Stimulated activated CD4-positive, alpha-beta T cell treated with anti-CD3 and anti-CD28 coated beads, Interleukin-1b, Interleukin-23, amount 100 ng/mL, for 4 hours (primary cell): ENCODE measurements at places on chromosomes 1 and 21.

DNA sequence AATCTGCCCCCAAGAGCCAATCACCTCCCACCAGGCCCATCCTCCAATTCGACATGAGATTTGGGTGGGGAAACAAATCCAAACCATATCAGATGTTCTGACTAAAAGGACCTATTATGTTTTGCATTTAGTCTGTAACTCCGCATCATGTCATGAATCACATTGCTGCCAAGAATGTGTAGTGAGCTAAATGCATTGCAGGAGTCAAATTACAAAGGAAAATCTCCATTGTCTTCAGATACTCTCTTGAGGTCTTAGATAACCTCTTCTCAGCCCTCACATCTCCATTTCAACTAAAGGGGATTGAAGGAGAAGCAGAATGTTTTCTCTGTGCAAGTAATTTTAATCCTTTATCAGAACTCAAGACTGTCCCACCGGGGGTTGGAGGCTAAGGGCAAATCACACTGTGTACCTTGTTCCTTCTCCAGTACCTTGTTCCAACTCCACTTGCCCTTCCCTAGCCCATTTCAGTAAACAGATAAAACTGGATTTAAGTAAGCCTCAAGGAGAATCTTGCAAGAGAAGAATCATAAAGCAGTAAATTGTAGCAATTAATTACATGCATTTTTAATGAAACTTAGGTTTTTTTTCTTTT lies 34.1 kb downstream of the EXTL2 start:
- DNase-seq: no peak

DNA sequence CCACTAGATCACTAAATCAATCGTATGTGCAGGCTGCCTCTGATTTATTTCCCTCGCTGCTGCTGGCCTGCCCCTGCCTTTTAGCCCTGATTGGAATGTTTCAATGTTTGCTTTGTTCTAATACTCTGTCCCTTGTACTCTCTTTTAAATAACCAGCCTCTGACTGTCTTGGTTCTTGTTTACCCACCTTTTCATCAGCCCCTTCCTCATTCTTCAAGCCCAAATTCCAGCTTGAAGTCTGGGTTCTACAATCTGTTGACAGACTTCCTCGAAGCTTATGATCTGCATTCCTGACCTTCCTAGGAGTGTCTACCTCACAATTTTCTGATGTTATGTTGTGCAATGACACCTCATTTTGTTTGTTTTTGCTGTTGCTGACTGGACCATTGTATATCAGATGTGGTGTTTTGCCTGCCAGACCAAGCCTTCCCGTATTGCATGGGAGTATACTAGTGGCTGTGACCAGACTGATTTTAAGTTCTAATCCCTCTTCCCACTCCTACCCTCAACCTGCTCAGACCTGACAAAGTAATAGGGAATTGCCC lies 46.6 kb upstream of the APOBEC4 start:
- DNase-seq: no peak

DNA sequence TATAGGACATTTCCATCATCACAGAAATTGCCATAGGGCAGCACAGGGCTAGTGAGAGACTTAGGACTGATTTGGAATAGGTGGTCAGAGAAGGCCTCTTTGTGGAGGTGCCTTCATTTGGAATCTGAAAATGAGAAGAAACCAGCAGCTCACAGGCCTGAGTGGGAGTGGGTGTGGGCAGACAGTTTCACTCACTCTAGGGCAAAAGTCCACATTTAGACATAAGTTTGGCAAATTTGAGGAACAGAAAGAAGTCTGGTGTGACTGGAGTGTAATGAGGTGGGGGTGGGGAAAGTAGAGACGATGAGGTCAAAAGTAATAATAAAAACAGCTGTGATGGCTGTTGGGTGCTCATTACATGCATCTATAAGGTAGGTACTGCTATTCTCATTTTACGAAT lies 22.4 kb upstream of the BCAR3 start:
- no peak for DNase-seq

DNA sequence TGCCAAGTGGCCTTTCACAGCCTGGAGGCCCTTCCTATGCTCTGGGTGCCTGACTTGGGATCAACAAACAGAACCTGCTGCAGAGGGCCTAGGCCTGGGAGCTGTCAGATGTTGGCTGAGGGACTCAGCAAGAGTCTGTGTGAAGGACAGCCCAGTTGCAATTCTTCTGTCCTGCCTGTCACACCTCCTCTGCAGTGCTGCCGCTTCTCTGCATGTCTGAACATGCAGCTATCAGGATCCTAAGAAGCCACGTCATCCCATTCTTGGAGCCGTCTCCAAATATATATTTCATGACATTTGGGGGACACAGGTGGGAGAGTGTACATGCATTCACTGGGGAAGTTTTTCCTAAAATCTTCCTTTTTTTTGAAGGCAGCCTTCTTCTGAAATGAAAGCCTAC lies 8.6 kb downstream of the FCAMR start:
- DNase-seq: no peak

- no peak for DNase-seq
Observed at GRCh38 chr1:208562151-208562960, 318.2 kb upstream of the PLXNA2 start.

DNA sequence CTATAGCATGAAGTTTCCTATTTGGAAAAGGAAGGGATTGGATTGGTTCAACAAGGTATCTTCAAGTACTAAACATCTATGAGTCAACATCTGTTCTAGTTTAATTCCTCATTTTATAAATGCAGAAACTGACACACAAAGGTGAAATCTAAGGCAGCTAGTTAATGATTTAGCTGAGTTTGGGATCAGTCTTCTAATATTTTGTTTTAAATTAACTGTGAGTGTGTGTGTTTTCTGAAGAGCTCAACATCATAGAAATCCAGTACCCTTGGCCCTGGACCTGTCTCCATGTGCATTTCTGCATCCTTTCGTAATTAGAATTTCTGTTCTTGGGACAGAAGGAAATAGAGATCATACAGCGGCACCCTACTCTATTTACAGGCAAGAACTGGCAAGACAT lies 105.9 kb downstream of the RGS2 start:
- no peak for DNase-seq

- no peak for DNase-seq
Observed at GRCh38 chr1:109199710-109200109, 14.0 kb upstream of the SARS1 start.

- no peak for DNase-seq
Observed at GRCh38 chr1:145884675-145885074, 991 bp downstream of the ANKRD35 start.

DNA sequence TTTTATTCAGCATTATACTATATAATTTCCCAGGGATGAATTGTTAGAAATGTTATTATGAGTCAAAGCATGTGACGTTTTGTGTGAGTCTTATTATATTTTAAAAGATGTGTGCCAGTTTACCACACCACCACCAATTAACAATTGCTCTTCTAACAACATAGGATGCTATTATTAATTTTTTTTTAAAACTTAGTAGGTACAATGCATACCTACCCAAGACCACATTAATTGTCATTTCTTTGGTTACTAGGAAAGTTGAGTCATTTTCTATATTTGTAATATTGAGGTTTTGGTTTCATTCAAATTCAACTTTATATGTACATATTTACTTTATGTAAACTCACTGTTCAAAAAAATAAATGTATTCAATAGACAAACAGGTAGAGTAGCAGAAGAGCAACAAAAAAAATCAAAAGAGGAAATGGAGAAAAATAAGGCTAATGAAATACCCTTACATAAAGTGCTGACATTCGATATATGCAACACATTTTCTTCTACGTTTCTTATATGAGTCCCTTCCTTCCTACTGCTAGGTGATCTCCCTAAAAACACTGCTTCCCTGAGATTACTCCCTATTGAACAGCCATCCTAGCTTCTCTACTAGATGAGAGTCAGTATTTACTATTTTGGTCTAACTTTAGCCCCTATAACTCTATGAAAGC lies 9.6 kb downstream of the GCLM start:
- DNase-seq: no peak

- no peak for DNase-seq
Observed at GRCh38 chr1:58157256-58157655, 389.3 kb downstream of the OMA1 start.

GRCh38 chr1:100347009-100347966 lies 5.0 kb upstream of the CDC14A start:
- no peak for DNase-seq

DNA sequence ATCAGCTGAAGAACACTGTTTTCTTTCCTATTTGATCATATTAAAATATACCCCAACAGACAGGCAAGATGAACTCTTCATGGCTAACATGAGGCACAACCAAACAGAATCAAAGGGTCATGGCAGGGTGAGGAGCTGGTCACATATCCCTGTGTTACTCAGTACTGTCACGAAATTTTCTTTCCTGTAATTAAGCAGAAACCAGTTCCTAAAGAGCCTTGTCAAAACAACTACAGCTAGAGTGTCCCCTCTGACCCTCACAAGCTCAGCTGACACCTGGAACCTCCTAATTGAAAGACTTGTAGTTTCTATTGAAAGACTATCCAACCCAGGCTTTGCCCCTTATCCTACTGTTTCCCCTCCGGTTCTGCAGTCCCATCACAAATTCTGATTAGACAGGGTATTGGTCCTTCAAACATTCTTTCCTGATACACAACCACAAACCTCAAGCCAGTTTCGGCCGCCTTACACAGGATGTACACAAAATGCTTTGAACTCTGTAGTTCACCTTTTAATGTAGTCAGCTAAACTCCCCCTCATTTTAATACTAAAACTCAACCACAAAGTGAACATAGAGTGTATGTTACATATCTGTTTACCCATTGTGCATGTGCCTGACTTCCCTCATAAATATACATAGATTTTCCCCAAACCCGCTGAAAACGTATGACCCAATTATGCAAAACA lies 651.9 kb downstream of the MRPL39 start:
- no peak for DNase-seq

DNA sequence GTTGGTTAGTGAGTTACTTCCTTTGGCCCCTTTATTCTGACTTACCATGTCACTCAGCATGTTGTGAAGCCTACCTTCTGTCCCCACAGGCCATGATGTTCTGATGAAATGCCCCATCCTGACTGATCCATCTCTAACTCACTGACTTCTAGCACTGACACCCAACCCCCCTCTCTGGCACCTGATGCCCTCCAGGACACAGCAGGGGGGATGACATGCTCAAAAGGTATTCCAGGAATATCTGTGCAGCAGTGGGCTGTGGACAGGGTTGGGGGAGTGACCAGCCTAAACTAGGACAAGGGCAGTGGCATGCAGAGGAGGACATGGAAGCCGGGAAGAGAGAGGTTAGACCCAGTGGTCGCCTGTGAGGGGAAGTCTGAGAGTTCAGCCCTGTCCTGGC lies 25.5 kb downstream of the SYT2 start:
- no peak for DNase-seq

DNA sequence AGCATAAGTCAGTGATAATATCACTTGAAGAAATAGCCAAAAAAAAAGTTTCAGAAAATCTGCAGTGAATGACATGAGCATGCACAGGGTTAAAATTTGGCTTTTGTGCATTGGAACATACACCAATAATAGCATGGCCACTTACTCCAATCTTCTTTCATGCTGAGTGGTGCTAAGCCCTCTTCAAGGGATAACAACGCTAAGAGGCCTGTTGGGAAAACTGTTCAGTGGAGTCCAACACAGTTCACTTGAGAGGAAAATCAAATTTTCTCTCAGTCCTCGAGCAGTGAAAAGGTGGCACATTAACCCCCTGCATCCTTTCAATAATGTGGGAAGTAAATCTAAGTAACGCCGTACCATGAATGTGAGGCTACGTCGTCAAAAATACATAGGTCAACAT lies 264.7 kb downstream of the SPATA17 start:
- no peak for DNase-seq

- no peak for DNase-seq
Observed at GRCh38 chr1:7250176-7250575, 464.9 kb downstream of the CAMTA1 start.

DNA sequence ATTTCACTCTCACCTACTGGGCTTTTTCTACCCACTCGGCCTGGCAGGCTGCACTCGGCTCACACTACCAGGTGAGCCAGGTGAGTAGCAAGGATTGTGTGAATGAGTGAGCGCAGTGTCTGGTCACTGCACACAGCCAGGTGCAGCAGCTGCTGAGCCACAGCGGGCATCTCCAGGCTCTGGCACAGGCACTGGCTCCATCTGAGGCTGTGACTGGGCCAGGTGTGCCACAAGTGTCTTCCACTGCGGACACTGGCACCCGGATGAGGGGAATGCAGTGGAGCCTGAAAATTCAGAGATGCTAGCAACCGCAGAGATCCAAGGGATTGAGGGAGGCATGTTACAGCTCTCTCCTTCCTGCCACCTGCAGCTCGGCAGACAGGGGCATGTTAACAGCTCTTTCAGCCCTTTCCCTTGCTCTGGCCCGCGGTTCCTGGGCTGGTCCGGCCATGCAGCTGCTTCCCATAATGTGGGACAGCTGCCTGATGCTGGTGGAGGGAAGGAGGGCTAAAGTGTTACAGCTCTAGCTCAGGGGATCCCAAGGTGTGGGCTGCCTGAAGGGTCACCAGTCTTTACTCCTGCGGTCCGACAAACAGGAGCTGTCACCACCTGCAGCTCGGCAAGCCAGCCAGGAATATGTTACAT lies 1038.3 kb downstream of the AMY1C start:
- no peak for DNase-seq

- no peak for DNase-seq
Observed at GRCh38 chr1:83813576-83813975, 185.4 kb downstream of the TTLL7 start.

DNA sequence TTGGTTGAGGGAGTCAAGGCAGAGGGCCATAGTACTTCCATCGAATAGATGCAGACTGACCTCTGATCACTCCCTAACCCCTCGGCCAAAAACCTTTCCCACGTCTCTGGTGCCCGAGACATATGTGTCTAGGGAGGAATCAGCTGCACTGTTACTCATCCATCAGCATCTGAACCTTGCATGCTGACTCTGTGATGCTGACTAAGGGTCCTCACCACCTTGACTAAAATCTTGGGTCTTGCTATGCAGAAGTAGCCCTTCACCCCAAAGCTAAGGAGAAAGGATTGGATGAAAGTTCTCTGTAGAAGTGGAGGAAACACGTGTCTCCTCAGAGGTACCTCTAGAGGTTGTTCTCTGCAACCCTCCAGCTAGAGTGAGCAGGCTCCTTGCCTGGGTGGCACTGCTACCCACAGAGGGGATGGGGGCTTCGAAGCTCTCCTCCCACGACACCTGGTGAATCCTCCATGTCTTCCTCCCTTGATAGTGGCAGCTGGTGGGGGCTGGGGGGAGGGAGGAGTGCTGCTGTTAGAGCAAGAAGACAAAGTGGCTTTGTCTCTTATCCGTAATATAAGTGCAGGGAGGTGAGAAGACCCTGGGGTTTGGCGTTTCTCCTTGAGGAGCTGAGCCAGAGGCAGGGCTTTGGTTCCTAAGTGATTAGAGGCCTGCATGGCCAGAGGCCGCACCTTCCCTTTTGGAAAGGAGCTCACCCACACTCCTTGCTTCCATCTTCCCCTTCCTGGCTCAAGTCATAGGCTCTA lies 45.1 kb downstream of the ATP2B4 start:
- DNase-seq: no peak

GRCh38 chr21:36700971-36701755 lies 2.2 kb downstream of the SIM2 start:
- no peak for DNase-seq

- DNase-seq: no peak
Observed at GRCh38 chr1:230284891-230285290, 141.2 kb downstream of the PGBD5 start.
